ENCODE measurements at places on chromosomes 6 and 20.

DNA sequence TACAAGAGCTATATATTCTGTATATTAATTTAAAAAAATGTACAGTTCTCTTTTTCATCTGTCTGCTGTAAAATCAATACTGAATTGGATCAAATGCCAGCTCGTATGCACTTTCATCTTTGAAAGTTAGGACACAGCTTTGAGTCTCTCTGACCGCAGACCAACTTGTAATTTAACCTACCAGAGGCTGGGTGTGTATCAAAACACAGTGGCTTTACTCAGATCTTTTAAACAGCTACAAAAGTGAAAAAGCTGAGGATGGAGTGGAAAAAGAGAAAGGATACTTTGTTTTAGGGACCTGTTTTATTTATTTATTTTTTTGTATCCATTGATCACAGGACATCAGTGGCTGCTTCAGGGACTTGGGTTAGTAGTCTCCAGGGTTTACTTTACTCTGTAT, 44.1 kb downstream of the KIAA0408 start:
- no peak for DNase-seq

GRCh38 chr6:357261-357790, 34.2 kb upstream of the IRF4 start:
- no peak for DNase-seq

DNA sequence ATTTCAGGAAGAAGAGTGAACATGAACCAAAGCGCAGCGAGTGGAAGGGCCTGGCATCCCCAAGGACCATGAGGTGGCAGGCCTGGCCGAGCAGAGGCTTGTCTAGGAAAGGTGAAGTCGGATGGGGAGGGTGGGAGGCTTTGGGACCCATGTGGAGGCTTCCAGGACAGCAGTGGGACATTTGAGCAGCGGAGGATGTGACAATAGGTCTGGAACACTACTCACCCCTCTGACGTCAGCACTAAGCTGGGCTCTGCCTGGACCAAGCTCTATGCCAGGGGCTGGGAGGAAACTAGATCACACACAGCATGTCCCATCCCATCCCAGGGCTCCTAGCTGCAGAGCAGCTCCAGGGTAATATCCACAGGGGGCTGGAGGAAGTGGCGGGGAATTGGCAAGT, 175.3 kb upstream of the RIN2 start:
- no peak for DNase-seq

GRCh38 chr6:83613378-83613777, 95.5 kb downstream of the SNAP91 start:
- no peak for DNase-seq

GRCh38 chr6:152701081-152701862, 3.6 kb downstream of the MYCT1 start:
- DNase-seq, result no peak

- no peak for DNase-seq
Observed at GRCh38 chr6:107495971-107496370, 6.1 kb downstream of the SOBP start.

GRCh38 chr6:117465691-117466090, 16.8 kb upstream of the DCBLD1 start:
- DNase-seq, result no peak

- DNase-seq, result no peak
Observed at GRCh38 chr6:46581459-46582177, 71.0 kb downstream of the CYP39A1 start.

- DNase-seq, result no peak
Observed at GRCh38 chr20:24810676-24811407, 138.2 kb upstream of the CST7 start.

- no peak for DNase-seq
Observed at GRCh38 chr20:57742507-57743181, 32.8 kb upstream of the PMEPA1 start.

DNA sequence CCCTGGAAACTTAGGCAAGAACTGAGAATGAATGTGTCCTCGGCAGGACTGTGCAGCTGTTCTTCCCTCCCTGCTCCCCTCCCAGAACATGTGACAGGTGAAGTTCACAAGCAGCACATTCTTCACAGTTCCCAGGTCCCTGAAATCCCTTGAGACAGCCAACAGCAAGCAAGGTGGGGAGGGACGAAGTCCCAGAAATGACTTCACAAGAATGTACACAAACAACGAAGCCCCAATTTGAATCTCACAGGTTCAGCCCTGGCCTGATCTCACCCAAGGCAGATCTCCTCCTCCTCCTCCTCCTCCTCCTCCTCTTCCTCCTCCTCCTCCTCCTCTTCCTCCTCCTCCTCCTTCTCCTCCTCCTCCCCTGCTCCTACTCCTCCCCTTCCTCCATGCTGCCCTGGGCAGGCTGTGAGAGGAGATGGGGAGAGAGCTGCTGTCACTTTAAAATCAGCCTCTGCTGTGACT, 32.4 kb downstream of the WRNIP1 start:
- no peak for DNase-seq

DNA sequence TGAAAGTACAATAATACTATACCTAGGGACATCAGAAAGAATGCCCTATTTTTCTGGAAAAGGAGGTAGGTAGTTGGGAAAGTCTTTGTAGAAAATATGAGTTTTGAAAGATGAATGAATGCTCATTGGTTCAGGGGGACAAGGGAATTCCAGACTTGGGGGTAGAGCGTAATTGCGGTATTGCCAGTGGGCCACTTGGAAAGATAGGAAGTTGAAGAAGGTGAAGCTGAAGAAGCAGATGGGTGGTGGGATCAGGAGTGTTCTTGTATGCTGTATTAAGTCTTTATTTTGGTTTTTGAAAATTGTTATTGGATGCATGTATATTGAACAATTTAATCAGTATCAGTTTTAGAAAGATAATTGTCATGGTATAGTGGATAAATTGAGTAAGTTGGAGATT, 57.9 kb upstream of the SMIM8 start:
- no peak for DNase-seq

All from GM12865 (cell line).